Adipose tissue (tissue), 3 donors: ENCODE measurements at places on chromosomes 2 and 18. TPM values are rescaled to one million over a fixed set of nuclear protein-coding genes. Genes with fewer than 3 reads are reported as not detected.

Gene RAD51AP2
- polyA plus RNA-seq = not detected

Gene CCDC85A
- polyA plus RNA-seq = 2.0 TPM

Gene MARCHF4
- not detected for polyA plus RNA-seq

Gene C2orf81
- 1.5 TPM for polyA plus RNA-seq

Gene NAT8
- not detected for polyA plus RNA-seq

Gene TCF7L1
- 16.5 TPM for polyA plus RNA-seq

Gene ALK
- polyA plus RNA-seq = 0.02 TPM

Gene SP140L
- 8.9 TPM for polyA plus RNA-seq

Gene CD8B
- not detected for polyA plus RNA-seq

Gene TDRD15
- not detected for polyA plus RNA-seq

Gene POTEE
- not detected for polyA plus RNA-seq

Gene SCRN3
- 8.3 TPM for polyA plus RNA-seq

Gene TMEM247
- polyA plus RNA-seq = not detected

Gene ZCCHC2
- 5.1 TPM for polyA plus RNA-seq

Gene VWA3B
- not detected for polyA plus RNA-seq

Gene USP40
- 11.5 TPM for polyA plus RNA-seq

Gene HAAO
- polyA plus RNA-seq = 10.9 TPM

Gene CXXC1
- 70.3 TPM for polyA plus RNA-seq

Gene KCNG3
- polyA plus RNA-seq = not detected

Gene AGFG1
- polyA plus RNA-seq = 101 TPM

Gene FASTKD2
- polyA plus RNA-seq = 21.0 TPM

Gene MREG
- 2.3 TPM for polyA plus RNA-seq

Gene LIMS4
- 2.9 TPM for polyA plus RNA-seq
